Activated CD4-positive, alpha-beta T cell treated with anti-CD3 and anti-CD28 coated beads, Interleukin-2, Interleukin-6, amounts not matched to agents 100 ng/mL and 50 ng/mL, durations not matched to agents 16 hours and 8 hours (primary cell): ENCODE measurements at places on chromosomes 16 and 17.

- DNase-seq, result no peak
These were observed 1.0 kb downstream of the RHBDL3 start for GRCh38 chr17:32266389-32267301.

- DNase-seq, result no peak
These were observed 1843.4 kb downstream of the TP53TG3F start for GRCh38 chr16:35302859-35303258.

DNA sequence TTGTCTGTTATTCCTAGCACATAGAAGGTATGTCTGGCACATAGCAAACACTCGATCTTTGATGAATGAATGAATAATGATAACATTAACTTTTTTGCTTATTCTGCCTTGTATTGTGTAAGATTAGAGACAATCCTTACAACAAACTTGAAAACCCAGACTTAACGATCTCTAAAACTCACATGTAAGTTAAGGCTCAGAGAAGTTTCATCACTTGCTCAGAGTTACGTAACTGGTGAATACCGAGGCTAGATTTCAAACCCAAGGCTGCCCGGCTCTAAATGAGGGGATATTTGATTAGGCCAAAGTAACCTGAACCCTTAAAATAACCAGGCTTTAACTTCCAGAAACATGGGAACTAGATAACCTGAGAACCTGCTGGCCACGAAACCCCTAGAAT lies 22.3 kb downstream of the CAPNS2 start:
- DNase-seq, result no peak

DNA sequence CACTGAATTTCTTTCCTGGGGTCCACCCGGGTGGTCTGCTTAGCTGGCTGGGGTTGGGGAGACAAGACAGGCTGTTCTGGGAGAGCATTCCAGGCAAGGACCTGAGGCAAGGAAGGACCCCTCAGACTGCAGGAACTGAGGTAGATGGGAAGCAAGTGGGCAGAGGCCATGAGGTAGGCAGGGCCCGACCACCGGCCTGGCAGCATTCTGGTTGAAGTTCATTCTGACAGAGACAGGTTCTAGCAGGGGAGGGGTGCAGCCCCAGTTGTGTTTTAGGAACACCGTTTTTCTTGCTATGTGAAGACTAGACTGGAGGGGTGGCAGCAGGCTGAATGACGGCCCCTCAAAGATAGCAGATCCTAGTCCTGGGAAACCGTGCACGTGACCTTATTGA lies 17.5 kb downstream of the B9D1 start:
- no peak for DNase-seq

- no peak for DNase-seq
These were observed 10.2 kb downstream of the NEUROD2 start for GRCh38 chr17:39597372-39598046.

DNA sequence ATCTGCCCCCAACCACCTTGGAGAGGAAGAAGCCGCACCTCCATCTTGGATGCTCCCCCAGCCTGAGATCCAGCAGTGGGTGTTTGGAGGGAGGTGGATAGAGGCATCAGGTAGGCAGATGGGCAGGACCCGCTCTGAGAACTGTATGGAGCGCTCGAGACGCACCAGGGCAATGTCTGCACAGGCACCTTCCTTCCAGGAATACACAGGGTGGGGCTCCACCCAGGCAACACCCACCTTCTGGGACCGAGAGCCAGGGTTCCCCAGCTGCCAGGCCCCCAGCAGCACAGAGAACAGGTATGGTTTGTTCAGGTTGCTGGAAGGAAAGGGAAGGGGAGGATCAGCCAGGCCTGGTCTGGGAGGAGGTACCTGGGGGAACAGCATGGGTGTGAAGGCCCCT lies 2.4 kb downstream of the PRSS22 start:
- no peak for DNase-seq

GRCh38 chr16:71700831-71701230 lies 23.7 kb downstream of the PHLPP2 start:
- no peak for DNase-seq

GRCh38 chr17:66275651-66276050 lies 26.8 kb upstream of the PRKCA start:
- no peak for DNase-seq
